Stimulated activated memory B cell treated with anti-CD40 and anti-IgM and Interleukin-4, amounts not matched to agents 10 μg/mL and 1 μg/mL and 100 μg/mL, for 72 hours (primary cell): ENCODE measurements at places on chromosomes 5 and 9.

DNA sequence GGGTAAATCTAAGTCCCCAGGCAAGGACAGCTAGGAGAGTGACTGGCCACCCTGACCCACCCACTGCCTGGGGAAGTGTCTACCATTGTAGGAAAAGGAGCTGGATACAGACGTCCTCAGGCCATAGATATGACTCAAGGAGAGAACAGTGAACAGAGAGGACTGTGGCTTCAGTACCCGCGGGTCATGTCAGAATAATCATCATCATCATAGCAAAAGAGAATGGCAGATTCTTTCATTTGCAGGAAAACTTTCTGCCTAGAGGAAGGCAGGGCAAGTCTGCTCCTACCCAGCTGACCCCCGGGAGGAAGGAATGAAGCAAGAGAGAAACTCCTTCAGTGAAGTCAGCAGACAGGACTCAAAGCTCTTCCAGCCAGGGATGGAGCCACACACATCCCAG lies 52.2 kb upstream of the UBTD2 start:
- no peak for ATAC-seq

GRCh38 chr9:4689021-4689420 lies 9.7 kb downstream of the CDC37L1 start:
- ATAC-seq: no peak

DNA sequence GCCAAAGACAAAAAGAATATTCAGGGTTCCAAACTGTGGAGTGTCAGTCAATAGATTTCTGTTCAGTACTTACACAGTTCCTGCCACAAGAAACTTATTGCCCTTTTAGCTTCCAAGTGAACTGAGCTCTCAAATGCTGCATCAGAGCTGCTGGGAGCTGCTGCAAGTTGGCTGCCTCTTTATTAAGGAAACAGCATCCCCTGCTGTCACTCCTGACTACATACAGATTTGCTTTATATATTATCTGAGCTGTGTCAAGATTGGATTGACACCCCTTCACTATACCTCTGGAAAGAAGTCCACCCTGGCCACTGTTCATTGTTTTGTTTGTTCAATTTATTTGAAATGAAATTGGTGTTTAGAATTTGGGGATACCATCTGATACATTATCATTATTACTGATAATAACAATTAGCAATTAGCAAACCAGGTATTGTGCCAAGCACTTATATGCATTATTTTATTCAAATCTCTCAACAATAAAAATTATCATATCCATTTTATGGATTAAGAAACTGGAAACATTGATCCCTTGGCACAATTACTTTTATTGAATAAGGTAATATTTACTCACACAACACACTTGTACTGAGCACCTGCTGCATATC lies 16.4 kb upstream of the C5orf58 start:
- peak; percentile 31 for ATAC-seq

DNA sequence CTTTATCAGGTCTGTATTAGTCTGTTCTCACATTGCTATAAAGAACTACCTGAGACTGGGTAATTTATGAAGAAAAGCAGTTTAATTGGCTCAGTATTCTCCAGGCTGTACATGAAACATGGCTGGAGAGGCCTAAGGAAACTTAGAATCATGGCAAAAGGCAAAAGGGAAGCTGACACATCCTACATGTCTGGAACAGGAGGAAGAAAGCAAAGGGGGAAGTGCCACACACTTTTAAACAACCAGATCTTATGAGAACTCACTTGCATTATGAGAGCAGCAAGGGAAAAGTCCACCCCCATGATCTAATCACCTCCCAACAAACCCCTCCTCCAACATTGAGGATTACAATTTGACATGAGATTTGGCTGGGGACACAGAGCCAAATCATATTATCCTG lies 132.1 kb downstream of the PCSK1 start:
- no peak for ATAC-seq

- no peak for ATAC-seq
Observed at GRCh38 chr5:140227046-140227445, 52.1 kb downstream of the CYSTM1 start.

GRCh38 chr5:68456756-68457217 lies 241.2 kb downstream of the PIK3R1 start:
- ATAC-seq: no peak

DNA sequence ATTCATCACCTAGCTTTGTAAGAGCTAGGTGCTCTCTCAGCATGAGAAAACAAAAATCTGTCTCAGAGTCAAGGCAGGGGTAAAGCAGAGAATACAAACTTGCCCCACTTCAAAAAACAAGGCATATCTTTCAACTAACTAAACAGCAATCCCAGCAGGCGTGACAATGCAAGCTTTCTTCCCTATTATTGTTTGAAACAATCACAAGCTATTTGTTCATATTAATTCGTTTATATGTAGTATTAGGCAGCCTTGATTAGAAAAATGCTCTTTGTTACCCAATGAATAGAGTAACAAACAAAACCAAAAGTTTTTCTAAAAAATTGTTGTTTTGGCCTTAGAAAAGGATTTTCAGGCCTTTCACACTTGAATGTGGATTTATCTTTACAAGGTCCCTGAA lies 71.1 kb downstream of the LPAR1 start:
- ATAC-seq: no peak
